ENCODE measurements at places on chromosomes 6 and 20. TPM values are rescaled to one million over a fixed set of nuclear protein-coding genes. Genes with fewer than 3 reads are reported as not detected.

KCNK5 gene
- total RNA-seq, result under 0.01 TPM

FAM120B gene
- 15.2 TPM for total RNA-seq

ULBP3 gene
- total RNA-seq, result 6.2 TPM

OXT gene
- total RNA-seq, result not detected

HLA-DQA2 gene
- total RNA-seq, result not detected

FILIP1 gene
- 0.33 TPM for total RNA-seq

SLC24A3 gene
- 1.8 TPM for total RNA-seq

FOXF2 gene
- 29.3 TPM for total RNA-seq

CFAP61 gene
- total RNA-seq, result 0.26 TPM
